ENCODE measurements at places on chromosomes 11 and 22.

- DNase-seq, result no peak
These were observed 65.0 kb downstream of the SEZ6L start for GRCh38 chr22:26234296-26234695.

GRCh38 chr22:20430720-20431510 lies 6.7 kb downstream of the SCARF2 start:
- no peak for DNase-seq

DNA sequence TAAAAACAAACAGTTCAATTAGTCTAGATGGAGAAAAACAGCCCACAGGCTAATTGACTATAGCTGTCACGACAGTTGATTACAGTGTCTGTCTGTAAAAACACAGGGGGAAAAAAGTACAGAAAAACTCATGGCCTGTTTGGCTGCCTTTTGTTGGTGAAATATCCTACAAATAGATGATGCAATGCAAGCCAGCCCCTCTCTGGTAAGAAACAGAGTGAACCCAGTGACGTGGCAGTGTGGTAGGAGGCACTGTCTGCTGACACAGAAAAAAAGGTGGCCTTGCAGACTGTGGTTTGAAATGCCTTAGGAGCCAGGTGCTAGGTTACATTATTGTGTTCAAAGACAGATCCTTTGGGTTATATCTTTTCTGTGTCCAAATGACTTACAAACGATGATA lies 431.4 kb upstream of the CCDC90B start:
- no peak for DNase-seq

DNA sequence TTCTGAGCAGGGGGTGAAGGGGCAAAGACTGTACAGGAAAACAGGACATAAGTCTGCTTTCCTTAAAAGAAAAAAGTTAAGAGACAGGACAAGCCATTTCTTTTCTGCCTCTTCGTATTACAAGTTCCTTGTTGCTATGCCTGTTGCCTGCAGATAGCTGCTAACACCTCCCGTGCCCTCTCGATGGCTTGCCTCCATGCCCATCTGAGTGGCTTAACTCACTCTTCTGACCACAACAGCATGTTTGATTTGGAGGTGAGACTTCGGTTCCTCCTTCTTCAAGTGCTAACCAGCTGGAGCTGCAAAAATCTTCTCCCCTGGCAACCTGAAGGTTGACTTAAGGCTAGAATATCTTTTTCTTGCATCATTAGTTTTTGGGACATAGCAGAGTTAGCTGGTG lies 103.1 kb downstream of the PRR5L start:
- DNase-seq, result no peak

- DNase-seq, result peak; percentile 39
These were observed 50.2 kb downstream of the JAM3 start for GRCh38 chr11:134119094-134119493.

DNA sequence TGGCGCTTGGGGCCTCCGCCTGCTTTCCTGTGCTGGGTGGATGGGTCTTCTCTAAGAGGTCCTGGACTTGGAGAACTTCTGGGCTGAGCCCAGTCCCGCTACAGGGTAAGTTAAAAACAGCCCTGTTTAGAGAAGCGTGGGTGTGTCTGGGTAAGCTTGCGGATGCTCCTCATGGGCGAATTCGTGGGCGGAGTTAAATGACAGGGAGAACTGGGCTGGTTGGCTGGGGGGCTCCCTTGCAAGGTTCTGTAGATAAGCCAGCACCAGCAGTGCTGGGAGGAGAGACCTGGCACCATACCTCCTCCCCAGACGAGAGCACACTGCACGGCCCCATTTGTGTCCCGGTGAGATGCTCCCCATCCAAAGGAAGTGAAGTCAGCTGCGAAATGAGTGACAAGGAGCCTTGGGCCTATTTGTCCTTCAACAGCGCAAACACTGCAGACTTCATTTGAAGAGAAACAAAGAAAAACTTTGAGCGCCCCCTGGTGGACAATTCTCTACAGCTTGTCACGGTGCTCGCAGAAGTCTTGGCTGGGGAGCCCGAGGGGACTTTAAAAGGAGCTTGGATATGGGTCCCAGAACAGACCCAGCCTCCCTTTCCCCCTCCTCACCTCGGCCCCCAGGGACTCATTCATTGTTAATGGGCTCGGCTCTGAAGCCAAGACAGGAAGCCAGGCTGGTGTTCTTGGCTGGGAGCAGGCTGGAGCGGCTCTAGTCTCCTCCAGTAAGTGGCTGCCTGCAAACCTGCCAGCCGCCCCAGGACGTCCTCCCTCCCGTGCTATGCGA lies 39.5 kb downstream of the TP53I11 start:
- peak; percentile 97 for DNase-seq

DNA sequence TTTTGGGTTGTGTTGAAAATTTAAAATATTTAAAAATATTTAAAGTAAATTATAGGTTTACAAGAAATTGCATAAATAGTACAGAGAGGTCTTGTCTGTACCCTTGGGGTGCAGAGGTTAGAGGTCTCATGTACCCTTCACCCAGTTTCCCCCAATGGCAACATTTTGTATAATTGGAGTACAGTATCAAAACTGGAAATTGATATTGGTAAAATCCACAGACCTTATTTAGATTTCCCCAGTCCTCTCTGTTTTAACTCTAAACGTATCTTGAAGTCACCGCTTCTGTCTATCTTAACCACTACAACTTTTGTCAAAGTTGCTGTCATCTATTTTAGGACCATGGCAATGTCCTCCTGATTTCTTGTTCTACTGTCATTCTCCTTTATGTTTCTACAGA lies 10.9 kb downstream of the THY1 start:
- DNase-seq, result no peak

- DNase-seq, result no peak
These were observed 85.8 kb downstream of the RELT start for GRCh38 chr11:73461964-73462363.

GRCh38 chr11:46951864-46952263 lies 15.3 kb downstream of the CSTPP1 start:
- DNase-seq, result no peak

GRCh38 chr11:113147249-113147648 lies 167.1 kb upstream of the TTC12 start:
- no peak for DNase-seq

GRCh38 chr22:29581799-29582198 lies 886 bp upstream of the NIPSNAP1 start:
- DNase-seq, result no peak

GRCh38 chr11:18703001-18703763 lies 4.6 kb downstream of the TMEM86A start:
- no peak for DNase-seq

- DNase-seq, result peak; percentile 95
These were observed 61.9 kb downstream of the MED15 start for GRCh38 chr22:20569059-20570058.

Data from adipocyte (in vitro differentiated cells).